ENCODE measurements at places on chromosomes 6 and 20.

GRCh38 chr6:64175296-64175695, 539.7 kb downstream of the PHF3 start:
- ATAC-seq, result peak; percentile 57

- peak; percentile 53 for ATAC-seq
These were observed 76.8 kb downstream of the TTLL2 start for GRCh38 chr6:167401525-167402194.

DNA sequence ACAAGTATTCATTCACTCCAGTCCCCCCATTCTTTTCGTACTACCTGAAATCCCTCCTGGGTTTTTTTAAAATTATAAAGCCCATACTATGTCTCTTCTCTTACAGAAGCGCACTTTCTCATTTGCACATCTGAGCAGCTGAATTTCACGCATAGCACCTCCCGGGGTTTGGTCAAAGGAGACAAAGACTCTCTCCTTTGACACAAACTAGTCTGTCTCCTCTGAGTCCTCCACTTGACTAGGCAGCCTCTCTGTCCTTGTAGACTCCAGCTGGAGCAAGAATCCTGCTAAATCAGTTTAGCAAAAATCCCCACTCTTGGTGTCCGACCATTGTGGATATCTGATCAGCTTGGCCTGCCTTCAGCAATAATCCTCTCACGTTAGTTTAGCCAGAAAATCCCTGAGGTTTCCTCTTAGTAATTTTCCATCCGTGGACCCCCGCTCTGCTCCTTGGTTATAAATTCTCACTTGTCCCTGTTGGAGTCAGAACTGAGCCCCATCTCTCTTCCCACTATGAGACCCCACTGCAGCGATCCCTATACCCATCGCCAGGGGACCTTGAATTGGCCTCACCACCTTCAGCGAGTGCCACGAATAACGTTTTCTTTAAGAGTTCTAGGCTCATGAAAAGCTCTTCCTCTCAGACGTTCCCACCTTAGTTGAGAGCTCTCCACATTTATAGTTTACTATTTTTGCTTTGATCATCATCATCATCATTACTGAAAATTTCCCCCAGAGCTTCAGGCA, 29.0 kb downstream of the PDYN start:
- no peak for ATAC-seq

GRCh38 chr6:4743062-4743461, 33.1 kb upstream of the CDYL start:
- no peak for ATAC-seq

- no peak for ATAC-seq
These were observed 162.3 kb upstream of the TNFAIP3 start for GRCh38 chr6:137704802-137705159.

DNA sequence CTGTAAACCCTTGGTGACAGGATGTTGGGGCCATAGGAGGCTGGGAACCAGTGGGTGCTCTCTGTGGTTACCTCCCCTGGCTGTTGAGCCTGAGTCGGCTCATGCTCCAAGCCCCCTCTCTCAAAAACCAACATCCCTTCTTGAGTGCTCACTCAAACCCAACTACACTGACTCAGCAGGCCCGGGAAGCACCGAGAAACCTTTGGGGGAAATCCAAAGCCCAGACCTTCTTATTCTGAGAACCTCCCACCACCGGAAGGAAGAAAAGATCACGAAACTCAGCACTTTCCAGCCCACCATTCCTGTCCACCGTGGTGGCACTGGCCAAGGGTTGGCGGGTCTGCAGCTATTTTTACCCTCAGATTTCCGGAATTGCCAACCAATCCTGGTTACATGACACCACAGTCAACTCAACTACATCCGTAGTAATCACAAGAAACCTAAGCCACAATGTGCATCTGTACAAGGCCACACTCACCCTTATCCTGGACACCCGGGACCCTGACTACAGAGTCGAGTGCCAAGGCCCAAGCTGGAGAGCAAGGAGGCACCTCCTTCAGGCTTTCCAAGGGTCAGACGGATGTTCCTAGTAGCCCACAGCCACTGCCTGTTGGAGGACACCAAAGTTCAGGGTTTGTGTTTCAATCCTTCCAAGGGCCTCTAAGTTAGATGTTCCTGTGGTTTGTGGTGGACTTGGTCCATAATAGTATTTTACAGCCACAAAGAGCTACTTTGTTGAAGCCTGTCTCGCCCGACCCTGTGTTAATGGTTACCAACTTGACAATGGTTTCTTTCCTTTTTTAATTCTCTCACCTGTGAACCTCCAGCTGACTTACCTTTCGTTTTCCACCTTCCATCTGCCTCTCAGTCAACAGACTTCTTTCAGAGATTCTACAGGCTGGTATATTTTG, 317.0 kb downstream of the CDC5L start:
- ATAC-seq, result no peak

DNA sequence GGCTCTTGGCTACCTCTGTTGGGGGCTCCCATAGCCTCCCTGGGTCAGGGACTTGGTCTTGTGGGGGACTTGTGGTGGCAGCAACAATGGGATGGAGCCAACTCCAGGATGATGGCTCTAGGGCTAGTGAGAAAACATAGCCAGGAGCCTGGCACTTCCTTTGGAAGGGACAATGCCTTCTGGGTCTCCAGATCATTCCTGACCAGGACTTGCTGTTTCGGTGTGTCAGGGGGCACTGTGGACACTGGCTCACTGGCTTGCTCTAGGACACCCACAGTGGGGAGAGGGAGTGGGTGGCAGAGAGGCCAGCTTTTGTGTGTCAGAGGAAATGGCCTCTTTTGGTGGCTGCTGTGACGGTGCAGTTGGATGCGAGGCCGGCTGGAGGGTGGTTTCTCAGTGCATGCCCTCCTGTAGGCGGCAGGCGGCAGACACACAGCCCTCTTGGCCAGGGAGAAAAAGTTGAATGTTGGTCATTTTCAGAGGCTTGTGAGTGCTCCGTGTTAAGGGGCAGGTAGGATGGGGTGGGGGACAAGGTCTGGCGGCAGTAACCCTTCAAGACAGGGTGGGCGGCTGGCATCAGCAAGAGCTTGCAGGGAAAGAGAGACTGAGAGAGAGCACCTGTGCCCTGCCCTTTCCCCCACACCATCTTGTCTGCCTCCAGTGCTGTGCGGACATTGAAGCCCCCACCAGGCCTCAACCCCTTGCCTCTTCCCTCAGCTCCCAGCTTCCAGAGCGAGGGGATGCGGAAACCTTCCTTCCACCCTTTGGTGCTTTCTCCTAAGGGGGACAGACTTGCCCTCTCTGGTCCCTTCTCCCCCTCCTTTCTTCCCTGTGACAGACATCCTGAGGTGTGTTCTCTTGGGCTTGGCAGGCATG, 9.2 kb downstream of the VEGFA start:
- no peak for ATAC-seq

- no peak for ATAC-seq
These were observed 349.1 kb upstream of the GJE1 start for GRCh38 chr6:141783585-141783984.

DNA sequence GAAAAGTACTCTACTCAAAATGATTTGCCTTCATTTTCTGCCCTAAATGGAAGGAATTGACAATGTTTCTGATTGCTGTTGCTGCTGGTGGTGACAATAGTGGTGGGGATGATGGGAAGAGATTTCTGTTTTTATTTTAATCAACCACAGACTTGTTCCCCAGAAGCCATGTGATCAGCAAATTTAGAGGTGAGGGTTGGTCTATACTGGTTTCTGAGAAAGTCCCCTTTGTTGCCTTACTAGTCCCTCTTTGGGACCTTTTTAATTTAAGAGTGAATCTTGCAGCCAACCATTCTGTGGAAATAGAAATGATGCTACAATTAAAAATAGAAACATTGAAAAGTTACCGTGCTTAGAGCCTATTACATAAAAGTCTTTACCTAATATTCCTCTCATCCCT, 43.2 kb downstream of the AIG1 start:
- no peak for ATAC-seq

GRCh38 chr6:37260040-37260439, 2.1 kb upstream of the TMEM217 start:
- ATAC-seq, result no peak

DNA sequence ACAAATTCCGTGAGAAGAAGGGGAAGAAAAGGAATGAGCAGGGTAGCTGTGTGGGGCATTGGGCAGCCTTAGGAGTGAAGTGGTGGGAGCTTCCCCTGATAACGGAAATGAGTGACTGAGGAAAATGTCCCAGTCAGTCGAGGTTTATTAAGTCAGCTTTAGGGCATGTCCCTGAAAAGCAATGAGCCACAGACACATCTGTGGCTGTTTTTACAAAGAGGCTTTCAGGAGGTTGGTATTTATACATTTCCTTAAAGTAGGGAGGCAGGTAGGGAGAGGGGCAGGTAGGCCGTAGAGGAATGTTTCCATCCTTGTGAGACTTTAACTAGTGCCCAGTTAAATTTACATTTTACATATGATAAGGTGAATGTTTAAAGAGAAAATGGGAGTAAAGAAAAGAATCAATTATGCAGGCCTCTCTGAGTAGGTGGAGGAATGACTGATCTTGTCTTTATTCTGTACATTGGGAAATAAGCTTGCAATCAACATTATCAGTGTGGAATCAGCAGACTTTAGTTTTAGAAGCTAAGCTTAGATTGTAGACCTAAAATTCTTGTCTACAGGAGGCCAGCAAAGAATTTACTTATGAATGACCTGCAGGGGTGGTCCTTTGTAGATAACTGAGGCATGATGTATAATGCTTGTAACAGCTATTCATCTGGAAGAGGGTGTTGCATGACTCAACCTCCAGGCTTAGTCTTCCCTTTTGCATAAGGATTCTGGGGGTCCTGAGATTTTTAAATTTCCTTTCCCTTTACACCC, 18.5 kb downstream of the SLC22A2 start:
- ATAC-seq, result no peak

DNA sequence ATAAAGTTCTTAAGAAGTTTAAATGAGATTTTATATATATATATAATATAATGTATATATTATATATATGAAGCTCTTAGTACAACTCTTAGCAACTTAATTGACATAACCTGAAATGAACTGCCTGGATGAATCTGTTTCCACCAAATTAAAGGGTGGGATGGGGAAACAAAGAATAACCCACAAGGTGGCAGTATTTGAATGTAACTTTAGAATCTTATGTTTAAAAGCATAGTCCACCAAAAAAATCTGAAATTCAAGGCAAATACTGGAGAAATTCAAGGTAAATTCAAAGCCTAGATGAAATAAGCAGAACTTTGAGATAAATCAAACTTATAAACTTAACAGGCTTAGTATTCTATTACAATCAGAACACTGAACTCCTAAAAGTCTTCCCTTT, 4.4 kb upstream of the IBTK start:
- no peak for ATAC-seq

- ATAC-seq, result no peak
These were observed 125.1 kb upstream of the LOC128125822 start for GRCh38 chr6:63447134-63447533.

DNA sequence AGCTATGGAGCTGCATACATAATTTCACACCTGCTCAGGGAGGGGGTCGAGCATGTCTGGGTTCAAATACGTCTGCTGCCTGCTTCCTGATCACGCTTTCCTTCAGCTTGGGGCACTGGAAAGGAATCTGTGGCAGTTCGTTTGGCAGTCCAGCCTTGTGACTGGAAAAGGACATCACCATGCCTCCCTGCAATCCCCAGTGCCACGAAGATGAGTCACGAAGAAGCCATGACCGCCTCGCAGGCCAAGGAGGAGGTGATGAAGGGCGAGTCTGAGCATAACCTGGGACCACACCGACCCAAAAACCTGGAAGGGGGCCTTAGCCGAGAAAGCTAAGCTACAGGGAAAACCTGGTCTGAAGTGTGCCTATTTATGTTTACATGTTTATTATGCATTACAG, 13.1 kb downstream of the JAG1 start:
- ATAC-seq, result no peak

DNA sequence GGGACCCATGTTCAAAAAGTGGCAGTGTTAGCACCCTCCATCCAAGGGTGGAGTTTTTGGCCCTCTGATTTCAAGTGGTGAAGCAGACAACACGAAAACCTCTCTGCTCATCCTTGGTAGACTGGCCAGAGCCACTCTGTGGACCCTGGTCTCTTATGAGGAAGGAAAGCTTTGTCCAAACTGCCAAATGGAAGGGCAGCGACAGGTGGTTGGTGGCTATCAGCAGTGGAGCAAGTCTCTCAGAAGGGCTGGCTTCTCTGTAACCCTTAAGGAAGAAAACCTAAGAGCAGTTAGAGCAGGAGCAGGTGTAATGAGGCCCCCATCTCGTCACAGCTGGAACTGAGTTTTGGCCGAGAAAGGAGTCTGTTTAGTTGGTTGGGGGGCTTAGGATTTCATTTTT, 155.8 kb downstream of the SLC16A10 start:
- no peak for ATAC-seq

DNA sequence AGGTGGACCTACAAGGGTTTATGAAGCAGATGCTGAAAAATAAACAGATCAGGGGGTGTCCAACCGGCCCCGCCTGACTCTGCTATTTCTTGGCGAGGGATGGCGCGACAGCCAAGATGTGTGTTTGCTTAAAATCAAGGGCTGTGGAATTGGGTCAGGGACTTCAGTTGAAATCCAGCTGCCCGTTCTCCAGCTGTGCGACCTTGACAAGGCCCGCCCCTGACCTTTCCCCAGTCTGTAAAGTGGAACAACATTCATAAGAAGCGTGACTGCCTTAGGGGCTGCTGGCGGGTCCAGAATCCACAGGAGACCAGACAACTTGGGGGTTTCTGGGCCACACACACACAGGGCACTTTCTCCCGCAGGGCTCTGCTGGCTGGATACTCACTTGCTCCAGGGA, 517.5 kb downstream of the PREX1 start:
- no peak for ATAC-seq

DNA sequence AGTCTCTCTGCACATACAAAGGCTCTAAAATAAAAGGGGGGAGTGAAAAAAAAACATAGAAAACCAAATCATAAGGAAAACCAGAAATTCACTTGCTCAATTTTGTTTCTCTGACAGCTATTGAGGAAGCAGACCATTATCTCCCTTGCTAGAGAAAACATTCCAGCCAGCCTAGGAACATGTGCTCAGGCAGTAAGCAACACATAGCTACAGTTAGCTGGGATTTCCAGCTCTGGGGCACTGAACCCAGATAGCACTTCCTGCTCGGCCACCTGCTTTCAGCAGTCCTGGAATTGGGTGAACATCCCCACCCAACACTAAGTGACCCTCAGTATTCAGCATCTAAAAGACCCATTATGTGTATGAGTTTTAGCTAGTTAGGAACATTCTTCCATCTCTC, 61.3 kb downstream of the TNFRSF21 start:
- no peak for ATAC-seq

GRCh38 chr6:5379647-5380242, 118.4 kb downstream of the FARS2 start:
- ATAC-seq, result no peak

DNA sequence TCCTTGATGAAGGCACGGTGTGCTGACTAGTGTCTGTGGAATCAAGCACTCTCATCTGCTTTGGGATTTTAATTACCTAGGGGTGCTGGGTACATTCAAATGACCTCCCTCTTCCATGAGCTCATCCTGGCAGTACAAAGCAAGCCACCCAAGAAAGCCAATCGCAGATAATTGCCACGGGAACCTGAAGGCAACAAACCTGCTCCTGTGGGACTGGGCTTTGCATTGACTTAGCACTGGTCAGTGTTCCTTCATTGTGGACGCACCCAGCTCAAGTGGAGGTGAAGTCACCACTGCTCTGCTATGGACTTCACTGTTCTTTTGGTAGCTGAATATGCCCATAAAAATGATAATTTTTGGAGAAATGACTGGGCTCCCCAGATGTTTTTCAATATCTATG, 261.6 kb upstream of the FERMT1 start:
- peak; percentile 37 for ATAC-seq

- ATAC-seq, result no peak
These were observed 134.9 kb upstream of the LRFN2 start for GRCh38 chr6:40722091-40722490.

GRCh38 chr20:3712279-3712873, at the start of gene SIGLEC1:
SIGLEC1 (minus strand) TSS chr20:3712600; CDS start chr20:3707128, 5,472 bp downstream.
- ATAC-seq, result no peak

GRCh38 chr6:119267126-119267905, 82.2 kb downstream of the MAN1A1 start:
- no peak for ATAC-seq
